H1 (cell line): ENCODE measurements at places on chromosomes 3 and 15.

DNA sequence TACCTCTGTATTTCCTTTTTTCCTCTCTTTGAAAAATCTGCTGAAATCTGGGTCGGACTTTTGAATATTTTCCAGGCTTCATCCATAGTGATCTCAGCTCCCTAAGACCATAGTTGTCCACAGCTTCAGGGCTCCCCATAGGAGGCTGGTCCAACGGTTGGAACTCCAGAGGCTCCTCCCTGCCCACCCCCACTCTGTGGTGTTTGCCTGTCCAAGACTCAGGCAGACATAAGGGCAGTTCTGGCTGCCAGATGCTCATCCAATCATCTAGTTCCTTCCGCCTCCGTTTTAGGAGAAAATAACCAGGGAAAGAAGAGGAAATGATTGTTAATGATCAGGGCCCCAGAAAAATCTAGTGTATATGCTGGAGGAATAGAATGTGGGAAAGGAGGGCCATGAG is 27.9 kb upstream of the PRTG start:
- no peak overlapping the region for H3K4me3 ChIP-seq
- H3K4me1 ChIP-seq: peaks cover 5% of the 10 kb centered on the region; the same call in 1 of the 2 replicates
- H3K27me3 ChIP-seq: no peaks in the 10 kb centered on the region
- no peak for DNase-seq

GRCh38 chr3:144590854-144591253 is 619.2 kb downstream of the DIPK2A start:
- H3K36me3 ChIP-seq: no peaks in the 10 kb centered on the region
- H3K27me3 ChIP-seq: no peaks in the 10 kb centered on the region
- peaks cover 3% of the 10 kb centered on the region; the same call in 1 of the 2 replicates for H3K4me1 ChIP-seq
- no peak overlapping the region for H3K4me3 ChIP-seq
- no peak overlapping the region; the same call in 1 of the 2 replicates for H3K27ac ChIP-seq
- DNase-seq: no peak

DNA sequence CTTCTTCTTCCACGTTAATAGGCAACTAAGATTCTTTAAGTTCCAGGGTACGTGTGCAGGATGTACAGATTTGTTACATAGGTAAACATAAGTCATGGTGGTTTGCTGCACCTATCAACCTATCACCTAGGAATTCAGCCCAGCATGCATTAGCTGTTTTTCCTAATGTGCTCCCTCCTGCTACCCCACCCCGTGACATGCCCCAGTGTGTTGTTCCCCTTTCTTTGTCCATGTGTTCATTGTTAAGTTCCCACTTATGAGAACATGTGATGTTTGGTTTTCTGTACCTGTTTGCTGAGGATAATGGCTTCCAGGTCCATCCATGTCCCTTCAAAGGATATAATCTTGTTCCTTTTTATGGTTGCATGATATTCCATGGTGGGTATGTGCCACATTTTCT is 21.1 kb downstream of the GTF2A2 start:
- H3K4me1 ChIP-seq: no peaks in the 10 kb centered on the region
- H3K36me3 ChIP-seq: peaks cover 23% of the 10 kb centered on the region; the same call in 1 of the 2 replicates
- H3K27me3 ChIP-seq: no peaks in the 10 kb centered on the region
- H3K27ac ChIP-seq: no peak overlapping the region

GRCh38 chr3:7934362-7934761 is 567.3 kb upstream of the LMCD1 start:
- no peak overlapping the region for H3K4me3 ChIP-seq
- H3K4me1 ChIP-seq: no peaks in the 10 kb centered on the region
- H3K27me3 ChIP-seq: no peaks in the 10 kb centered on the region
- no peaks in the 10 kb centered on the region for H3K36me3 ChIP-seq

GRCh38 chr3:194062830-194063229 is 73.1 kb upstream of the HES1 start:
- no peaks in the 10 kb centered on the region for H3K27me3 ChIP-seq
- DNase-seq: no peak
- no peak overlapping the region for H3K4me3 ChIP-seq

DNA sequence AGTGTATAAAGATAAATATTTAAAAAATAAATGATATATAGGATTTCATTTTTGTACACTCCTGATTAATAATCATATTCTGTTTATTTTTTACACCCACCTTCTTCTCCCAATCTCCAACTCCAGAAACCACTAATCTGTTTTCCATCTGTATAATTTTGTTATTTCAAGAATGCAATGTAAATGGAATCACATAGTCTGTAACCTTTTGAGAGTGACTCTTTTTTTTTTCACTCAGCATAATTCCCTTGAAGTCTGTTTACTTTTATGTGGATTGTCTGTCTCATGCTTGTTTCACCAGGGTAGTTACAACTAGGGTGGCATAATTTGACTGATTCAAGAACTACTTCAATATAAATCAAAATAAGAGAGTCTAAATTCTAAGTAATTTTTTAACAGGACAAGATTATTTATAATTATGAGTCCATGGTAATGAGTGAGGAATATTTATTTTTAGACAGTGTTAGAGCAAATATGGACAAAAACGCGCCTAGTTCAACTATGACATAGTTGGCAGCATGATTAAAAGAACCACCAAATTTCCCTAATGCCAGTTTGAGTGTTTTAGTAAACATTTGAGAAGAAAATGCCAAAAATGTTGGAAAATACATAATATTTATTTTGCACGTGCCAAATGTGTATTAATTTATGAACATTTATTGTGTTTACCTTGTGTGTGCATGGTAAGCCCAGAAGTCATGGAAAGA is 19.4 kb upstream of the MFSD1 start:
- no peak overlapping the region for H3K4me3 ChIP-seq
- H3K27ac ChIP-seq: no peak overlapping the region
- no peaks in the 10 kb centered on the region for H3K36me3 ChIP-seq
- H3K27me3 ChIP-seq: no peaks in the 10 kb centered on the region
- H3K4me1 ChIP-seq: no peaks in the 10 kb centered on the region

DNA sequence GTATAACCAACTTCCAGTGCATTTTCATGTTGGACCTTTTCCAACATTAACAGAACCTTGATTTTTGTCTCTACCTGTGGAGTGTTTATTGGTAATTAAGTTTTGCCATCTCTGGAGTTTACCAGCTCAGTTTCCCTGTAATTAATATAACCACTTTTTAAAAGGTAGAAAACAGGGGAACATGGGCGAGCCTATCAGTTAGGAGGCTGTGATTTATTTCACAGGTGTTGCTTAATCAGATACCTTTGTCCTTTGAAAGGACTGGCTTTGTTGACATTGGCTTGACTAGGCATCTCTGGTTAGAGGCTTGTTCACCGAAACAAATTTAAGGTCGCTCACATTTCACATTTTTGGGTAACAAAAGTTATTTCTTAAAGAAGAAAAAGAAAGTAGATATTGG is 622 bp downstream of the NAALADL2 start:
- no peak overlapping the region for H3K27ac ChIP-seq
- no peak overlapping the region for H3K4me3 ChIP-seq
- no peaks in the 10 kb centered on the region for H3K36me3 ChIP-seq
- H3K4me1 ChIP-seq: peaks cover 3% of the 10 kb centered on the region; the same call in 1 of the 2 replicates

DNA sequence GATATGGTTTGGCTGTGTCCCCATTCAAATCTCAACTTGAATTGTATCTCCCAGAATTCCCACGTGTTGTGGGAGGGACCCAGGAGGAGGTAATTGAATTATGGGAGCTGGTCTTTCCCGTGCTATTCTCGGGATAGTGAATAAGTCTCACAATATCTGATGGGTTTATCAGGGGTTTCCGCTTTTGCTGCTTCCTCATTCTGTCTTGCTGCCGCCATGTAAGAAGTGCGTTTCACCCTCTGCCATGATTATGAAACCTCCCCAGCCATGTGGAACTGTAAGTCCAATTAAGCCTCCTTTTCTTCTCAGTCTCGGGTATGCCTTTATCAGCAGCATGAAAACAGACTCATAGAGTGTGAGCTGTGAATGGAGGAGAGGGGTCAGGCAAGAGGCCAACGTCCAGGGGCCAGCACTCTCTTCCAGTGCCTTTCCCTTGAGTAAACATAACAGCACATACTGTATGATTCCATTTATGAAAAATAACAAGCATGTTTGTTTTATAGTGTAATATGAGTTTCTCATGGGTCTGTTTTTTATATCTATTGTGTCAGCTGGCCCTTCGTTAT is 16.3 kb upstream of the LCTL start:
- no peak overlapping the region for H3K4me3 ChIP-seq
- no peaks in the 10 kb centered on the region for H3K36me3 ChIP-seq
- H3K27ac ChIP-seq: no peak overlapping the region
- H3K27me3 ChIP-seq: no peaks in the 10 kb centered on the region; the same call in 1 of the 2 replicates

GRCh38 chr15:66114863-66115425 is 138.6 kb downstream of the MEGF11 start:
- no peak for DNase-seq
- H3K4me3 ChIP-seq: no peak overlapping the region
- no peaks in the 10 kb centered on the region for H3K27me3 ChIP-seq

- peaks cover 20% of the 10 kb centered on the region for H3K4me1 ChIP-seq
- peaks cover 13% of the 10 kb centered on the region for H3K27me3 ChIP-seq
- no peak for DNase-seq
- no peak overlapping the region for H3K4me3 ChIP-seq
- H3K27ac ChIP-seq: no peak overlapping the region
Measured at GRCh38 chr15:74777769-74778598, 3.9 kb upstream of the CSK start.

DNA sequence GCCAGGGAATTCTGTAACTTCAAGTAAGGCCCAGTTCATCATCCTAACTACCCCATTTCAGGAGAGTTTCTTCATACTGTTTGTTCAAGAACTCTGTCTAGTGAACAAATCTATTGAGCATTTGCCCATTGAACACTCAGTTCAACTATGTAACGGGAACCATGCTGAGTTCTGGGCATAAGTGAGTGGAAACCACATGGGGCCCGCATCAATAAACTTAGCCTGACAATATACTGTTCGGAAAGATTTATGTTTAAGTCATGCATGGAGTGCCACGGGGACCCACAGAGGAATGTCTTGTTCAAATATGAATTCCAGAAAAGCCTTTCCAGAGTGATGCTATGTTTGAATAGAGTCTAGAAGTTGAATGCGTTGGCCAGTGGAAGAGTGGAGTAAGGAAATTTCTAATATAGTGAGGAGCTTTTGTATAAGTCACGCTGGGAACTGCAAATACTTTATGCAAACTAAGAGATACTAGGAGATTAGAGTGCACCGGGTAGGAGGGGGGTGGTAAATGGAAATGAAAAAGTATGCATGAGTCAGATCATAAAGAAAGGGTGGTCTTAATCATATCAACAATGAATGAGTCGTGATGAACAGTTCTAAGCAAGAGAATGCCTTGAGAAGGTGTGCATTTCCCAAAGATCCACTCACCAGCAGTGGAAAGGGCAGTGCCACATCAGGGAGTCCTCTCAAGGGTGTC is 279.8 kb downstream of the VPS13C start:
- H3K36me3 ChIP-seq: no peaks in the 10 kb centered on the region
- H3K27me3 ChIP-seq: no peaks in the 10 kb centered on the region
- no peaks in the 10 kb centered on the region for H3K4me1 ChIP-seq

- H3K4me1 ChIP-seq: no peaks in the 10 kb centered on the region
- no peak for DNase-seq
- no peak overlapping the region for H3K27ac ChIP-seq
- H3K4me3 ChIP-seq: no peak overlapping the region
- no peaks in the 10 kb centered on the region for H3K27me3 ChIP-seq
- H3K36me3 ChIP-seq: no peaks in the 10 kb centered on the region
Measured at GRCh38 chr3:117885011-117885441, 1149.6 kb downstream of the IGSF11 start.

GRCh38 chr3:13307041-13307440 is 113.1 kb downstream of the NUP210 start:
- H3K36me3 ChIP-seq: no peaks in the 10 kb centered on the region
- H3K4me1 ChIP-seq: peaks cover 4% of the 10 kb centered on the region; the same call in 1 of the 2 replicates
- no peak overlapping the region for H3K4me3 ChIP-seq
- H3K27ac ChIP-seq: no peak overlapping the region
- DNase-seq: no peak

DNA sequence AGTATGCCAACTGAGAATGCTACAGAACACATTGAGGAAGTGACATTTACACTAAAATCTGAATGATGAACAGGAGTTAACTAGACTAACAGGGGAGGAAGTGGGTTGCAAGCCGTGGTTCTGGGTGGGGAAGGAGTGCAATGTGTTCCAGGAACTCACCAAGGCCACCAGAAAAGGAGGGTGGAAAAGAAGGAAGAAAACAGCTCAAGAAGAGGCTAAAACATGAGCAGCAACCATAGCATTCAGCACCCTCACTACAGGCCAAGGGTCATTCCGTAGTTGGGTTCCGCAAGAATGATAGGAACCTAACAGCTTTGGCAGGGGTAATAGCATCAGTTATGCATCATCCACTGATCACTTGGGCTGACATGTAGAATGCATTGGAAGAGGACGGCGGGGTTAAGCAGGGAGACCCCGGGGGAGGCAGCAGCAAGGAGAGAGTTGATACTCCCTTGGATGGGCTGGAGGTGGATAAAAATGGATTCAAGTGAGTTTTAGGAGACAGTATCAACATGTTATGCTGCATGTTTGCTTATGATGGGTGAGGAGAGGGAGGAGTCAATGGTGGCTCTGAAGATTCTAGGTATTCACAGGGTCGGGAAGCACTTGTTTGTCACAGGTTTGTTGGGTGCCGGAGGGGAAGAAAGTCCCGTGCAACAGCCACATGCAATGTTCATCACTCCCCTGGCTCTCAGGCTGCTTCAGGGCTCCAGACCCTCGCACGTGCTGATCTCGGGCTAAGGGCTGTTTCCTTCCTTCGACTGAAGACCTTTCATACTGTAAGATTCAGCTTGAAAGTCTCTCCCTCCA is 53.2 kb downstream of the LIPC start:
- H3K27ac ChIP-seq: no peak overlapping the region
- no peaks in the 10 kb centered on the region for H3K27me3 ChIP-seq
- H3K4me1 ChIP-seq: no peaks in the 10 kb centered on the region
- no peak overlapping the region for H3K4me3 ChIP-seq
- DNase-seq: no peak

- H3K4me3 ChIP-seq: no peak overlapping the region
- H3K27ac ChIP-seq: no peak overlapping the region
- H3K27me3 ChIP-seq: no peaks in the 10 kb centered on the region
- no peaks in the 10 kb centered on the region for H3K36me3 ChIP-seq
- no peaks in the 10 kb centered on the region for H3K4me1 ChIP-seq
- DNase-seq: no peak
Measured at GRCh38 chr3:188594139-188594538, 440.2 kb downstream of the LPP start.

DNA sequence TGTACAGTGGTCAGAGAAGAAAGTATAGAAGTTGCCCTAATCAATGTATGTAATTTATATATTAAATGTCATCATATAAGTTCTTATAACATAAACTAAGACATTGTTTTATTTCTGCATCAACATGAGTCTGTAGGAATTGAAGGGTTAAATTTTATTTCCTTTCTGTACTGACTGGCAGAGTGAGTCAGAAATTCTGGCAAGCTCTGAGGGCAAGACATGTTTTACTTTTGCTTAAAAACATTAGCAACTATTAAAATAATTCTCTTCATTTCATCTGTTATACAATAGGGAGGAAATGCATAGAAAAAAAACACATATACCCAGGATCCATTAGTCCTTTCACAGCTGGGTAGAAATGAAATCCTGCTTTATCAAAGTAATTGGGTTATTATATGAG is 171.4 kb upstream of the ALCAM start:
- no peak overlapping the region for H3K27ac ChIP-seq
- H3K4me1 ChIP-seq: 0 out of 2 replicates have a peak, but pooled peaks cover 2% of the 10 kb centered on the region
- H3K4me3 ChIP-seq: no peak overlapping the region
- DNase-seq: no peak
